Stimulated activated CD4-positive, alpha-beta T cell treated with anti-CD3 and anti-CD28 coated beads, Interleukin-15, amount 100 ng/mL, for 24 hours (primary cell): ENCODE measurements at places on chromosomes 2 and 18.

GRCh38 chr18:30088238-30089015 lies 954.1 kb downstream of the DSC3 start:
- no peak for DNase-seq

GRCh38 chr18:10401521-10401920 lies 52.9 kb upstream of the APCDD1 start:
- no peak for DNase-seq

GRCh38 chr2:1631292-1632001 lies 112.9 kb downstream of the PXDN start:
- DNase-seq = no peak

- peak; percentile 14 for DNase-seq
Measured at GRCh38 chr2:168565112-168565511, 109.0 kb downstream of the CERS6 start.

GRCh38 chr2:230225486-230225885 lies at the start of gene SP140:
Gene SP140 (plus strand): TSS chr2:230225736. CDS start chr2:230225845, 109 bp downstream.
- peak; percentile 87 for DNase-seq

- DNase-seq = no peak
Measured at GRCh38 chr18:67265464-67266245, 250.9 kb downstream of the DSEL start.

GRCh38 chr2:85133751-85134254 lies 611 bp downstream of the TCF7L1 start:
- peak; percentile 42 for DNase-seq

DNA sequence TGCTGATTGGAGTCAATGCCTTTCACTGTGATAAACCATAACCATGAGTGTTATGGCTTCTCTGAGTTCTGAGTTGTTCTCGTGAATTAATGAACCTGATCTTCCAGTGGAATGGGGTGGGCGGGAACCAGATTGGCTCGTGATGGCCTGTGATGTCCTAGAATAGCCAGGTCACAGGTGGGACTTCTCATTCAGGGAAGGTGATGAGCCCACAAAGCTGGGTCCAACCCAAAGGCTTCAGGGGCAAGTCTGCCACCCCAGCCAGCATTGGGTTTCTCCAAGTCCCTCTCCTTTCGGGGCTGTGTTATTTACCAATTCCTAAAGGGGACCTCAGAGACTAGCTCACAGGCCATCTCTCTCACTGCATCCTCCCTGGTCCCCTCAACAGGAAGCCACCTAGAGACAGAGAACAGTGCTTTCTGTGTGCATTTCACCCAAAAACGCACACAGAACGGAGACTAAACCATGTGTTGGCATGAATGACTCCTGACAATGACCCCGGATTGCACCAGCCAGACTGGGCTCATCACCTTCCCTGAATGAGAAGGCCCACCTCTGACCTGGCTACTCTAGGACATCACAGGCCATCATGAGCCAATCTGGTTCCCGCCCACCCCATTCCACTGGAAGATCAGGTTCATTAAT lies 85.5 kb downstream of the MALT1 start:
- DNase-seq = no peak

GRCh38 chr2:158719403-158719802 lies 75.7 kb upstream of the DAPL1 start:
- DNase-seq = no peak

DNA sequence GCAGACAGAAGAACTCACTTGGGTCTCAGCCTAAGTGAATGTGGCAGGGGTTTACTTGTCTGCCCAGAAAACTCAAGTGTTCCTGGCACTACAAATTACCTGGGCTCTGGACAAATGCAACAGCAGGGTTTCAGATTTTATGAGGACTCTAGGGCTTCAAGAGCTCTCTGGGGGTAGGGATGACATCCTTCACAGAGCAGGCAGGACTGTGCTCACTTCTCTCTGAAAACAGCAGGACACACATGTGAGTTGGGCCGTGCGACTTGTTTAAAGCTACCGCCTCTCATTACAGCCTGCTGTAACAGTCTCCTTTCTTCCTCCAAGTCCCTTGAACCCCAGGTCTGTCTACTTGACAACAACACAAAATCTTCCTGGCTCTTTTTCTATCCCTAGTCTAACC lies 212.6 kb downstream of the EN1 start:
- no peak for DNase-seq

GRCh38 chr2:64313398-64313723 lies 140.6 kb upstream of the LGALSL start:
- DNase-seq = no peak

DNA sequence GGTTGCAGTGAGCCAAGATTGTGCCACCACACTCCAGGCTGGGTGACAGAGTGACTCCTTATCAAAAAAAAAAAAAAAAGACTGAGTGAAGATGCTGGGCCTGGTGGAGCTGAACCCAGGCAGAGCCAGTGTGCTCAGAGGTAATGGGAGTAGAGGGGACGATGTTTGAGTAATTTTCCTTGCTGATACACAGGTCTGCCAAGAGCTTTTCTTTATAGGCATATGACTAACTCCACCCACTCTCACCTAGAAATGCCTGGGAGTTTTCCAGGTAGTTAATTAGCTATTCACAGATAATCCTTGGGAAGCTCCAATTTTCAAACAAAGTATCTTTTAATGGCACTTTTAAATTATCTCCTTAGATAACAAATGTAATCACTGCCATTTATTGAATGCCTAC lies 33.4 kb upstream of the ACSL3 start:
- no peak for DNase-seq

GRCh38 chr18:12843420-12844350 lies 40.4 kb downstream of the PTPN2 start:
- DNase-seq = no peak

DNA sequence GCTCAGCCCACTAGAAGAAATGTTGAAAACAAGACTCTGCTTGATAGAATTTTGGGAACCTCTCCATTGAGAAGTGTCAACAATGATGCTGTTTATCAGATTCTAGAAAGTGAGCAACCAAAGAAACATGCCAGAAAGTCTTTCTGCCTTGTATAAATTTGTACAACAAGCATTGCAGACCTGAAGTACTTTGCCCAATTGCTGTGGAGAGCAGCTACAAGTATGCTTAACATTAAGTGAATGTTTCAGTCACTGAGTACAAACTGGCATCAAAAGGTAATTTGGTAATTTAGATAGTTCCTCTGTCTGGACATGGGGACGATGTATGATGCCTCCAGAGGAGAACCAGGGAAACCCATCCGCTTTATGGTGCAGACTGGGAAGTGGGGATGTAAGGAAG lies 33.4 kb upstream of the SKA1 start:
- DNase-seq = no peak
